ENCODE measurements at places on chromosomes 11 and 22. TPM values are rescaled to one million over a fixed set of nuclear protein-coding genes. Genes with fewer than 3 reads are reported as not detected.

- no peak for DNase-seq
These were observed 5.8 kb downstream of the RNF214 start for GRCh38 chr11:117238221-117238620.

The KDM4E gene
- not detected for total RNA-seq

DNA sequence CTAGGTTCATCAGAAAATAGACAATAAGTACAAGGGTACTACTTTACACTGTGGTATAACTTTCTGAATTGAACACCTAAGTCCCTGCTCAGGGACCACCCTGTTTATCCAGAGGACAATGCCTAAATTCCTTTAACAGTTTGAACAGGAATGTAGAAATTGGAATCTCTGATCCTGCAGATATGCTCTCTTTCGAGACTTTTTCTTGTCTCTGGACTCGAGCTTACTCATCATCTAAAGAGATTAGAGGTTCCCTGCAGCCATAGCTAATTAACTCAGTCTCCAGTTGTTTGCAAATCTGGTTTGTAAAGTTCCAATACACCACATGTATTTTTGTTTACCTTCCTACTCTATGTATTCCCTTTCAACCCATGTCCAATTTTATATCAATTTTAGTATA lies 1.0 kb downstream of the HOATZ start:
- no peak for DNase-seq

GRCh38 chr11:94702481-94702880 lies 65.7 kb upstream of the AMOTL1 start:
- no peak for DNase-seq

- no peak for DNase-seq
These were observed 249.3 kb downstream of the CASP12 start for GRCh38 chr11:104649002-104649401.
